ENCODE measurements at places on chromosomes 6 and 20. TPM values are rescaled to one million over a fixed set of nuclear protein-coding genes. Genes with fewer than 3 reads are reported as not detected.

The ANKRD66 gene
- total RNA-seq = not detected

- peak; percentile 69 for DNase-seq
Observed at GRCh38 chr6:26537160-26537845, 863 bp upstream of the HMGN4 start.

DNA sequence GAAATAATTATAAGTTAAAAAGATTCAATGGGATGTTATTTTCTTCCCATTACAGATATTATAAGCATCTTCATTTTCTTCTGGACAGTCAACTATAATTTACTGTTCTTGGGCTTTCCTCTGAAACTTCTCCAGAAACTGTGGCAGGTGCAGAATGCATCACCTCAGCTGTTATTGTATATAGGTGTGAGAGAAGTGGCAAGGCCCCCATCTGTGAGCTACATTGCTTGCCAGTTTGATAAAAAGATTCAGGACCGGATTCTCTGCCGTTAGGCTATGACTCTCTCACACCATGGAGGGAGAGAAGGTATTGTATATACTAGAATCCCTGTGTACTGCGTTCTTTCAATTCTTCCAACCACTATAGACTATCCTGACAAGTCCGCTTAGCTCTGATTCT, 135.8 kb upstream of the CENPW start:
- DNase-seq = no peak

- DNase-seq = no peak
Observed at GRCh38 chr6:5050009-5050408, 35.1 kb upstream of the PPP1R3G start.

DNA sequence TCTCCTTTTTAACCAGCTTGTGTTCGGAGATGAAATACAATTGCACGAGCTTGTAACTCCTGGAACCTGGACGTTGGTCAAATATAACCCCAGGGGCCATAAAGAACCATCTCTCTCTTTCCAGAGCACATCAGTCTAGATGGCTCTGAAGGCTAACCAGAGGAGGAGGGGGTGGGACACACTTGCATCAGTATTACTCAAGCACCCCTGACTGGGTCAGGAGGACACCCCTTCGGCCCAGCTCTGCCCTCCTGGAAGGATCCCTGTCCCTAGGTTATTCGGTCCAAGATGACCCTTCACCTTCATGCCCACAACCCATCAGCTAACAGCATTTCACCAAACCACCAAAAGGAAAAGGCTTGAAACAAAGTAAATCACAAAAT, 67.1 kb downstream of the FYN start:
- DNase-seq = no peak

DNA sequence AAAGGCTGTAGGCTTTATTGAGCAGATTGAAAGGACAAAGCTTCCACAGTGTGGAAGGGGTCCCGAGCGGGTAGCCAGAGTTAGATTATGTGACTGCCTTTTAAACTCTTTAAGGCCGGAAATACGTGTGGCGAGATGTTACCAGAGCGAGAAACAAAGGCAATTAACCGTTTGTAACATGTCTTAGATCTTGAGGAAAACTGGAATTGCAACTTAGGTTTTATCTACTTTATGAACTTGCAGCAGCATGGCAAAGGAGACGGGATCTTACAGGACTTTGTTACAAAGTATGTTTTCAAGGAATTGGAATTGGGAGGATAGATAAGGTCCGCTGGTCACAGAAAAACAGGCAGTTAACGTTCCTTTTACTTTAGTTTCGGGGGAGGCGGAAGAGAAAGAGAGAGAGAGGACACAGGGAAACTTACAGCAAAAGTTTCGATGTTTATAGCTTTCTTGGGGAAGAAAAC, 594.7 kb upstream of the ADGRB3 start:
- DNase-seq = no peak

GRCh38 chr20:53826597-53827291, 233.1 kb upstream of the ZNF217 start:
- DNase-seq = no peak

- no peak for DNase-seq
Observed at GRCh38 chr20:217266-217665, 9.8 kb upstream of the DEFB129 start.

Measured in mesothelial cell of epicardium (in vitro differentiated cells).